ENCODE measurements at places on chromosomes 2 and 18.

DNA sequence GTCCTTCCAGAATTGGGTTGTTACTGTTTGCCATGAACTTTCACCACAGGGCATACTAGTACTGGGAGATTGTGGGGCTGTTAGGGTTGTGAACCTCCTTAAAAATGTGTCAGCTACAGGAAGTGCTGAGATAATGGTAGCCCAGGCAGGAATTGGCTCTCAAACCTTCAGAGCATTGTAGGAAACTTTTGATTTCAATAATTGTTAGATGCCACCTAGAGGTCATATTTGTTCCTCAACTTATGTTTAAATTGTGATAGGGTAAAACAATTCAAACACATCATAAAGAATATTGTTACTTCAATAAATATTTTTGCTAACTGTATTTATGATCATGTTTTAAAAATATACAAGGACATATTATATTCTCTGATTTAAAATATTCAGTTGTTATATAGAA lies 594.6 kb downstream of the ADCYAP1 start:
- DNase-seq = no peak

DNA sequence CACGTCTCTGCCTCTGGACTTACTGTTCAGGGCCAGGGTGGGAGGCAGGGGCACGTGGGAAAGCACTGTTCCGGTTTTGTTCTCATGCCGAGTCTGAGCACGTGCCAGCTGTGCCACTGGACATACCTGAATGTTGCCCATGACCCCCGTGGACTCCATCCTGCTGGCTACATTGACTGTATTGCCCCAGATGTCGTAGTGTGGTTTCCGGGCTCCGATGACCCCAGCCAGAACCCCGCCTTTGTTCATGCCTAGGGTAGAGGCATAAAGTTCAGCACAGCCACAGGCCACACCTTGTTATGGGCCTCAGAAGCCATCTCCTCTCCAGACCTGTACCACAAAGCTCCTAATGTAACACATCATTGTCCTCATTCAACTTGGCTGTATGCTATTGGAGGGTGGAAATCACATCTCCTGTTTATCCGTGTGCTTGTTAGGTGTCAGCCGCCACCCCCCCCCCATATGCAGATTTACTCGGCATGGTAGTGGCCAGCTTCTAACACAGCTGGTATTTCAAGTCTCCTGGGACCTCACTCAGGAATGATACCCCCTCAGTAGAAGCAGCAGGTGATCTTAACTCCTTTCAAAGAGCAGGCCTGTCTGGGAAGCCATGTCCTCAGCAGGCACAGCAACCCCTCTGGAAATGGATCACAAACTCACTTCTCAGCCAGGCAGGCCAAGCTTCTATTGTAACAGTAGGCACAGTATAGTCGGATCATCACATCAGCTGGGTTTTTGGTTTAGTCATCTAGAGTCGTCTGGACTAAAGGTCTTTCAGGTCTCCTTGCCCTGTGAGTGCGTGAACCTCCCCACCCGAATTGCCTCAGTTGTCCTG lies 27.6 kb downstream of the CENPO start:
- no peak for DNase-seq

- no peak for DNase-seq
Observed at GRCh38 chr18:28153485-28154065, 23.4 kb downstream of the CDH2 start.

DNA sequence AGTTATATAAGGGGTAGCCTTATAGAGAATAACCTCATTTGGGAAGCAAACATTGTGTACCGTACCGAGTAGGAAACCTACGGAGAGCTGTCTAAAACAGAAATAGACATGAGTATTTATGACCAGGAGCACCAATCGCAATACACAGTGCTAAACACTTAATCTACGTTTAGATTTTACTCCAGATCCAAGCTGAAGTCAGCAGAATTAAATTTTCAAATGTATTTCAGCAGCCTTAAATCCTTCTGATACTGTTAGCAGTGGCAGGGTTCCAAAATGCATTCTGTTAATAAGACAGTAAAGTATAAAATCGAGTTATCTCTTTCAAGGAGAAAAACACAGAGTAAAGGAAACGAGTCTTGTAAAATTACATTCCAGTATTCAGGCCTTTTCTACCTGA lies 118.1 kb upstream of the ZNF521 start:
- DNase-seq = no peak

DNA sequence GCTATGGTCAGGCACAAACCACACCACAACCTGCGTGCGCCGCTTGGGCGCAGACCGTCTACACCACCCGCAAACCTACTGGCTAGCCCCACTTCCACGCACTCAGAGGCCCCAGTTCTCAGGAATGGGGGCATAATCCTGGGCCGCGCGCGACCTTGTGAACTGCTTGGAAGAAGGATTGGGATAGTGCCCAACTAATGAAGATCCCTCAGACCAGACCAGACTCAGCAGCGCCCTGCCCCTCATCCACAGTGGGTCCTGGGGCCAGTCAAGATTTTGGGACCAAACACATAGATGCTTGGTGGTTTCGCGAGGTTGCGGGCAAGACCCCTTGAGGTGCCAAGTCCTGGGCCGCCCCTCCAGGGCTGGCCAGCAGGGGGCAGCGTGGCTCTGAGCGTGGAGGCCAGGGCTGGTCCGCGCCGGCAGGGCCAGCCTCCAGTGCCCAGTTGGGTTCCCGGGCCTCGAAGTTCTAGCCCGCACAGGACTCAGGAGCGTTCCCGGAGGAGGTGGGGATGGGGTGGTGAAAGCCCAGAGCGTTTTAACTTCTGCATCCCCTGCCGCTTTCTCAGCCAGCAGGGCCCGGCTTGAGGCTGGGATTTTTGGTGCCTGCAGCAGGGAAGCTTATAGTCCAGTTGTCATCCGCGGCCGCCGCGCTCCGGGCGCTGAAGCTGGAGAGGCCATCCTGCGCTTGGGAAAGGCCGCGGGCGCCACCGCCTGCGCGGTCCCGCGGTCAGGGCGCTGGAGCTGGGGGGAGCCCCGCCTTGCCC lies 8.3 kb downstream of the OSR1 start:
- no peak for DNase-seq

- no peak for DNase-seq
Observed at GRCh38 chr18:8049147-8049546, 482.0 kb downstream of the PTPRM start.
